ENCODE measurements at places on chromosomes 11 and 22. TPM values are rescaled to one million over a fixed set of nuclear protein-coding genes. Genes with fewer than 3 reads are reported as not detected.
A peak's percentile ranks its signal among the peaks of the same experiment; 100 is the strongest.

VPREB1 gene
- total RNA-seq: not detected

SPA17 gene
- total RNA-seq: 2.6 TPM

MOGAT2 gene
- total RNA-seq: not detected

SLC37A2 gene
- 0.68 TPM for total RNA-seq

- H3K36me3 ChIP-seq: no peaks in the 10 kb centered on the region
- peaks cover 30% of the 10 kb centered on the region for H3K4me1 ChIP-seq
- H3K27me3 ChIP-seq: peaks cover 8% of the 10 kb centered on the region
Measured at GRCh38 chr11:123407130-123407995, 22.7 kb upstream of the GRAMD1B start.

DNA sequence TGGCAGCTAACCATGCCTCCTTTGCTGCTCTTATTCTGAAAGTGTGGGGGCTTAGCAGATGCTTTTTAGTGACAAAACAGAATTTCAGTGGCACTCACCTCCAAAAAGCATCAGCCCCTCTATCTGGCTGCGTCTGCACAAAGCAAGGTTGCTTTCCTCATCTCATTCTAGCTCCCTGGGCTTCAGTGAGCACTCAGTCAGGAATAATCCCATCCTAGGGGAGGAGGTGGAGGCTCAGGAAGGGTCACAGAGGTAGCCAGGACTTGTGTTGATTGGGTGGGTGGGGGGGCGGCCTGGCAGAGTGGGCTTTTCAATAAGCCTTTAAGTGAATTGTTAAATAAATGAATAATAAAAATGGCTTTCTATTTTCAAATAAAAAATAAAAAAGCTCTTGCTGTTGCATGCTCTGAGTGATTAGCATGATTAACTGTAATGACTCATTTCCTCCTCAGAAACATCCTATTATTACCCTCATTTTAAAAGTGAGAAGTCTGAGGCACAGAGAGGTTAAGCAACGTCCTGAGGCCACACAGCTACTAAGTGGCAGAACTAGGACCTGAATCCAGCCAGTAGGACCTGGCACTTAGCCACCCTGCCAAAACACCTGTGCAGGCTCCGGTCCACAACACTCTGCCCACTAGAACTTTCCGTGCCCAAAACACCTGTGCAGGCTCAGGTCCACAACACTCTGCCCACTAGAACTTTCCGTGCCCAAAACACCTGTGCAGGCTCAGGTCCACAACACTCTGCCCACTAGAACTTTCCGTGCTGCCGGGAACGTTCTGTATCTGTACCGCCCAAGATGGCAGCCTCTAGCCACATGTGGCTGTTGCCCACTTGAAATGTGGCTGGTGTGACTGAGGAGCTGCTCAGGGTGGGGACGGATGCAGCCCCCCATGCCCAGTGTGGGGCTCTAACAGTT, 5.5 kb downstream of the B3GAT1 start:
- H3K4me3 ChIP-seq: no peak overlapping the region
- H3K27ac ChIP-seq: no peak overlapping the region
- DNase-seq: no peak
- peaks cover 3% of the 10 kb centered on the region for H3K4me1 ChIP-seq
- peaks cover 25% of the 10 kb centered on the region for H3K27me3 ChIP-seq

DNA sequence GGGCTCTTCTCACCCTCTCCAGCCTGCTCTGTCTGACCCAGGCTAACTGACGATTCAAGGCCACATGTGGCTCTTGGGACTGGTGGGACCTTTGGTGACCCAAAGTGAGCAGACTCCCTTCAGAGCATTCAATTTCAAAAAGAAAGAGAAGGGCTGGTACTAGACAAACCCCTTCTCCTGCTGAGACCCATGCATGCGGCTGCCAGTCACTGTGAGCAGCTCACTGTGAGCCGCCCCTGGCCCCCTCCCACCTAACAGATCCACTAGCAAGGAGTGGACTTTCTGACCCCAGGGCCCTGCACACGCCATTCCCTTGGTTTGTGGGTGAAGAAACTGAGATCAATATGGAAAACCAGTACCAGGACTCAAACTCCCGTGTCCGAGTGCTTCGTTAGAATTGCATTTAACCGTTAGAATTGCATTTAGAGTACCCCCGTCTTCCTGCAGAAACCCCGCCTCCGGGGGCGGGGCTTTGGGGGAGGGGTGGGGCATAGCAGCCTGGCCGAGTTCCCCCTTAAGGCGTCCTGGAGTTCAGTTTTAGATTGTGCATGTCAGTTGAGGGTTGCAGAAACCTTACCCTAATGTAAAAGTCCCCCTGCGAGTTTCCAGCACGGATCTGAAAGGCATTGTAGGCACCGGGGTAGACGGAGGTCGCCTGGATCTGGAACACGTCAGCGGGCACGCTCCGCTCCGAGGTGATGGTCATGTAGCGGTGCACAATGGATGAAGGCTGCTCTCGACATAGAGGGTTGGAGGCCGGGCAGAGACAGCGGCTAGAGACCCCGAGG, 5.1 kb downstream of the EFEMP2 start:
- H3K27ac ChIP-seq: no peak overlapping the region
- H3K4me1 ChIP-seq: peaks cover 51% of the 10 kb centered on the region
- H3K36me3 ChIP-seq: peaks cover 42% of the 10 kb centered on the region
- DNase-seq: no peak
- H3K27me3 ChIP-seq: no peaks in the 10 kb centered on the region

DNA sequence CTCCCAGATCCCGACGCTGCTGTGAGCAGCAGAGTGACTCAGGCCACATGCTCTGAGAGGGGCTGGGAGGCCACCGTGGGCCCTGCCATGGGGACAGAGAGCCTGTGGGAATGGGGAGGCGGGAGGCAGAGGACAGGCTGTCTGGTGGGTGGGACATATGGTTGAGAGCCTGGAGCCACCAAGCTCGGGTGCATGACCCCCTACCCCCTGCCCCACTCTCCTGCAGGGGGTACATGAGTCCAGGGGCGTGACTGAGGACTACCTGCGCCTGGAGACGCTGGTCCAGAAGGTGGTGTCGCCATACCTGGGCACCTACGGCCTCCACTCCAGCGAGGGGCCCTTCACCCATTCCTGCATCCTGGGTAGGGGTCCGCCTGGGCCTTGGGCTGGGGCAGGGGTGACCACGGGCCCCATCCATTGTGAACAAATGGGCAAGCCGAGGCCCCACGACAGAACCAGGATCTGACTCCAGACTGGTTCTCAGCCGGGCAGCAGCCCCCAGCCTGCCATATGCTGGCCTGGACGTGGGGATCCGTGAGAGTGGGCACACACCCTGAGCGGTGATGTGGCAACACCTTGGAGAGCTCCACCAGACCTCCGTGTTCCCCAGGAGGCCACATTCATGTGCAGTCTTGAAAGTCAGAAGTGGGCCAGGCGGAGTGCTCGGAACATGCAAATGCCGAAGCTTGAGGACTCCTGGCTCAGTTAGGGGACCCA, 17.4 kb upstream of the ARHGAP8 start:
- H3K27ac ChIP-seq: no peak overlapping the region
- H3K4me1 ChIP-seq: peaks cover 3% of the 10 kb centered on the region

DNA sequence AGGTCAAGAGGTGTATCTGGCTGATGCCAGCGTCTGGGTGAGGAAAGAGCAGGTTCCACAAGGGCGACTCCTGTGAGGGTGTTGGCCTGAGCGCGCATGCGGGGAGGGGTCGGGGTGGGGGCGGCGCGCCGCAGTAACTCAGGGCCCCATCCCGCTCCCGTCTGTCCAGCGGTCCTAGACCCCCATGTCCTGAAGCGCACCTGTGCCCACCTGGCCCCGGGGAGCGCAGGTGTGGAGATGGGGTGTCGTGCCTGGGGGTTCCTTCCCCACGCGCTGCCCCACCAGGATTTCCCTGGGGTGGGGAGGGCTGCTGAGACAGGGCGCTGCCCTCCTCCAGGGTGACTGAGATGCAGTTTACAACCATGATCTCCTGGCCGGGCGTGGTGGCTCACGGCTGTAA, 20.9 kb downstream of the RNH1 start:
- DNase-seq: no peak
- no peak overlapping the region for H3K4me3 ChIP-seq
- no peaks in the 10 kb centered on the region for H3K36me3 ChIP-seq

- peaks cover 53% of the 10 kb centered on the region for H3K27me3 ChIP-seq
- no peak for DNase-seq
- peak overlapping the region; percentile 40 for H3K4me3 ChIP-seq
- H3K4me1 ChIP-seq: peaks cover 1% of the 10 kb centered on the region
- no peaks in the 10 kb centered on the region for H3K36me3 ChIP-seq
Measured at GRCh38 chr11:7252683-7253213, 1.0 kb downstream of the SYT9 start.

DNA sequence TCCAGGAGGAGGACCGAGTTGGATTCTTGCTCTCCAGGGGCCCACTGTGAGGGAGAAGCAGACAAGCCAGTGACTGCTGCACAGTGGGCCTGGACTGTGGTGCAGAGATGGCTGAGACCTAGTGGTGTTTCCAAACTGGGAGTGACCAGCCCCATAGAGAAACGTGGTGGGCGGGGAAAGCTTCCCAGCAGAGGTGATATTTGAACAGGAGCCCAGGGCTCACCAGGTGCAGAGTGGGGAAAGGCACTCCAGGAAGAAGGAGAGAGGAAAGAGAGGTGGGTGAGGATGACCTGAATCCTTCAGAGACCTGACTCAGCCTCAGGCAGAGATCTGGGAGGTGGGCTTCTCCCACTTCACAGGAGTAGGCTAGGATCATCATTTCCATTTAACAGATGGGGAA, 52.1 kb upstream of the RASD2 start:
- no peak for DNase-seq
- no peak overlapping the region for H3K27ac ChIP-seq
- H3K36me3 ChIP-seq: no peaks in the 10 kb centered on the region
- H3K4me1 ChIP-seq: no peaks in the 10 kb centered on the region

DNA sequence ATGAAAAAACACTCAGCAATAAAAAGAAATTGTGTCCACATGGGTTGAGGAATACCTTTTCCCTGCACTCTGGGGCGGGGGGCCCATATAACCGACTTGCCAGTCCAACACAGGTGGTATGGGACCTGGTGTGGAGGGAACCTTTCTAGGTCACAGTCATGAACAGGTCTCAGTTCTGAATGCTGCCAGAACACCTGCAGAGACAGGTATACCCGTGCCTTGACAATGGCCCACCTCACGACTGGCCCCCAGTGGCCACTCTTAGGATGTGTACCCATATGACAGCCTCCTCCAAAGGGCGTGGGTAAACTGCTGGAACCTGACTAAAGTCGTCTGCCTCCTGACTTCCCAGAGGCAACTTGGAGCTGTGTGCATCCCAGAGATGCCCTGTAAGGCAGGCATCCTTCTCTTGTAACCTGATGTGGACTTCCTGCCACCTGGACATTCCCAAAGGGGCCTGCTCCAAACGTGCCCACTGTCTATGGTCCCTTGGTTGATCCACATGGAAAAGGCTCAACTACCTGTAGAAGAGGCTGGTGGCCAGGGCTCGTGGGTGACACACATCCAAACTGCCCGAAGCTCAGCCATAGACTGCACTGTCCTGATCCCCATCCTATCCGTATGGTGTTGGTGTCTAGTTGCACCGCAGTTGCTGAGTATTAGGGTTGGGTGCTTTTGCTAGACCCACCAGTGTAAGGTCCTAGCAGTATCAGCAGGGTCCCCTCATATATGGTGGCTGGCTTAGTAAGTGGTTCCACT, 859.3 kb downstream of the BRD1 start:
- no peaks in the 10 kb centered on the region for H3K36me3 ChIP-seq
- no peak overlapping the region for H3K27ac ChIP-seq
- H3K27me3 ChIP-seq: peaks cover 4% of the 10 kb centered on the region
- no peaks in the 10 kb centered on the region for H3K4me1 ChIP-seq
- no peak overlapping the region for H3K4me3 ChIP-seq

- DNase-seq: peak; percentile 51
- peaks cover 23% of the 10 kb centered on the region for H3K36me3 ChIP-seq
- no peaks in the 10 kb centered on the region for H3K4me1 ChIP-seq
- no peaks in the 10 kb centered on the region for H3K27me3 ChIP-seq
- H3K4me3 ChIP-seq: no peak overlapping the region
Measured at GRCh38 chr11:122863704-122864326, 18.7 kb upstream of the JHY start.

GRCh38 chr11:46273511-46274205, 3.8 kb upstream of the CREB3L1 start:
- H3K27me3 ChIP-seq: peaks cover 19% of the 10 kb centered on the region
- no peak overlapping the region for H3K4me3 ChIP-seq
- H3K36me3 ChIP-seq: no peaks in the 10 kb centered on the region
- no peak for DNase-seq

- H3K27me3 ChIP-seq: no peaks in the 10 kb centered on the region
- H3K27ac ChIP-seq: no peak overlapping the region
- no peaks in the 10 kb centered on the region for H3K36me3 ChIP-seq
- no peaks in the 10 kb centered on the region for H3K4me1 ChIP-seq
- no peak for DNase-seq
- H3K4me3 ChIP-seq: no peak overlapping the region
Measured at GRCh38 chr11:92057849-92058442, 166.7 kb upstream of the FAT3 start.
